ENCODE measurements at places on chromosomes 13 and 19.

DNA sequence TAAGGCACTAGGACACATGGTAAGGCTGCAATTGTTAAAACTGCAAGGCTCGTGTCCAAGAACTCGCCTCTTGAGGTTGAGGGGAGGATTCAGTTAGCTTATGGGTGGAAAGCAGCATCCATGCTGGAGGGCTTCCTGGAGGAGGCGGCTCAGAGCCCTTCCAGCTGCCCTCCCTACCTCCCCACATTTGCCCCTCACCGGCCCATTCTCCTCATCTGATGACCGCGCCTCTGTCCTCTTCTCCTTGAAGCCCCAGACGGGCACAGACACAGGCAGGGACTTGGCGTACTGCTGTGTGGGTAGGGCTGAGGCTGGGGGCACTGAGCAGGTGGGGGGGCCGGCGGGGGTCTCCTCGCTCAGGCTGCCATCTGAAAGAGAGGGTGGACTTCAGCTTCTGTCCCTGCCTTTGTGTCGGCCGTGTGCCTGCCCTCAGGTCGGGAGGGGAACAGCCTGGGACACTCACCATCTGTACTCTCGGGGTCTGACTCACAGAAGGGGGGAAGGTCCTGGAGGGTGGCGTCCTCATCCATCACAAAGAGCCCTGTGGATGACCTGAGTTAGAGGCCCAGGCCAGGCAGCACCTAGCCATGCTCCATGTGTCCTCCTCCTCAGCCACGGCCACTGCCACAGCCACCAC lies 4.1 kb upstream of the PNKP start:
- no peak for DNase-seq

DNA sequence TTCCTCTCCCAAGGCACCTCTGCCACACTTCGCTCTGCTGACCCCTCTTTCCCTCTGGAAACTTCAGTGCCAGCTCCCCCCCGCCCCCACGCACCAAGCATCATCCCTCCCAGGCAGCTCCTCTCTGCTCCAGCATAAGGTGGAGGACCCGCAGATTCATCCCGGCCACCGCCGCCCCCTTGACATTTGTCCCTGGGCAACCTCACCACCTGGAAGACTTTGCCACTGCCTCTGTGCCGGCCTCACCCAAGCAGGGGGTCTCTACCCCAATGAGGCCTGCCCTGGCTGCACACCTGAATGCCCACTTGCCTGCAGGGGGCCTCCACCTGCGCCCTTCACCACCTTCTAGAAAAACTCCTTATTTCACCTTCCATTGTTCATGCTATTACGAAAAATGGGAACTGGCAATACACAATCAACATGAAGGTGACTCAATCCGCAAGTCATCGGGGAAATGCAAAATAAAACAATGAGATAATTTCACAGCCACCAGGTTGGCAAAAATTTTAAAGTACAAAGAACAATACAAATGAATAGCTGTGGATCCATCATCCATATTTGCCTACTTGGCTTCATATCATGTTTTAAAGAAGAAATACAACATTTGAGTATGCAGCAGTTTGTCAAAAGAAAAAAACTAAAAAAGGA lies 21.9 kb downstream of the CCNE1 start:
- no peak for DNase-seq

GRCh38 chr19:46785054-46785979 lies 3.1 kb downstream of the SLC1A5 start:
- DNase-seq = no peak

DNA sequence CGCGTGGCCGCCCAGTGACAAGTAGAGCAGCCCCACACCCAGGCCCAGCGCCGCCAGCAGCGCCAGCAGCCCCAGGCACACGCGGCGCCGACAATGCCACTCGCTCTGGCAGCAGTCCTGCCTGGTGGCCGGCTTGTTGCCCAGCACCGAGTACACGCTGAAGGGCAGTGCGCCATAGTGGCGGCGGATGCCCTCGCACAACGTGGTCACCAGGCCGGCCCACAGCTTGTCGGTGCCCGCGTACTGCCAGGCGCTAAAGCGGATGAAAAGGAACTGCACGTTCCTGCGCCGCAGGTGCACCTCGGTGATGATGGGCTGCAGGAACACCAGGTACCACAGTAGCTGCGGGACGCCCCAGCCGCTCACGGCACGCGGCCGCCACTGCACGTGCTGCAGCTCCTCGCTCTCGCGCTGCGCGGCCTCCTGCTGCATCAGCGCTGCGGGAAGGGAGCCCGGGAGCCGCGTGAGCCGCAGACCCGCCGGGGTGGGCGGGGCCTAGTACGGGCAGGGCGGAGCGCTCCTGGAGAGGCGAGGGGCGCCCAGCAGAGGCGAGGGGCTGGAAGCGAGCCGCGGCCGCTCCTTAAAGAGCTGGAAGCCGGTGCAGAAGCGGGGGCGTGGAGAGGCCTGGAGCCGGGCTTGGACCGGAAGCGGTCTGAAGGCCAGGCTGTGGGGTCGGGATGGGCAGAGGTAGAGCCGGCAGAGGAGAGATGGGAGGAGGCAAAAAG lies 7.3 kb downstream of the NKPD1 start:
- no peak for DNase-seq

DNA sequence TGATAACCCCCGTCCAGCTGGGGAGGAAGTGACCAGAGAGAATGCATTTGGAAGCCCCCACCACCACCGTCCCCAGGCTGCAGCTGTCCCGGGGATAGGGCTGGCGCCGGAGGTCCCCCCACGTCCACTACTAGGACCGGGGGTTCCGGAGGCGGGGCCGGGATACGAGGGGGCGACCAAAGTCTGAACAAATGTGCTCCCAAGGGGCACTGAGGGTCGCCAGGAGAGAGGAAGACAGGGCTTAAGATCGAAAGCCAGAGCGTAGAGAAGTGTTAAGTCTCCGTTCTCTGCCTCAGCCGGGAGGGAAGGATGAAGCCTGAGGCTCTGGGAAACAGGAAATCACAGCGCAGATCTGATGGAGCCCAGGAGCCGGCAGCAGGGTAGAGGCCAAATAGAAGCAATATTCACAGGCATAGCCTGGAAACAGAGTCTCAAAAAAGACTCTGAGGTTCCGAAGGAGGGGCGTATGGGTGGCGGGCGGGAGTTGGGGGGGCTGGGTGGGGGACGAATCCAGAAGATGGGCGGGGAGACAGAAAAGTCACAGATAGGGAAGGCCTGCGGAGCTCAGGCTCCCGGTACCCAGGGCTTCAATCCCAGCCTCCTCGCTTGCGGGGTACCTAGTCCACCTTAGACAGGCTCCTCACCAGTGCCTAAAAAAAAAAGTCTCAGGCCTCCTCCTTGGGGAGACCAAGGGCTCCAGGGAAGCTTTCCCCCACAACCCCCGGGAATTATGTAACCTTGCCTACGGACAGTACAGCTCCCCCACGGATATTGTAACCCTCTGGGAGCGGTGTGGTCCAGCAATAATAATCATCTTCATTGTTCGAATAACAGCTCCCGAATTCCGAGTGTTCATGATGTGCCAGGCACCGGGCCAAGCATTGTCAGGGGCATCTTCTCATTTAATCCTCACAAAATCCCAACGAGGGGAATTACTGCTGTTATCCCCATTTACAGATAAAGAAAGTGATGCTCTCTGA lies 1.1 kb upstream of the ERF start:
- peak; percentile 79 for DNase-seq

- peak; percentile 42 for DNase-seq
Observed at GRCh38 chr19:50490411-50490811, 13.8 kb upstream of the GARIN5A start.

GRCh38 chr13:75356421-75356820 lies 125.5 kb downstream of the TBC1D4 start:
- no peak for DNase-seq

DNA sequence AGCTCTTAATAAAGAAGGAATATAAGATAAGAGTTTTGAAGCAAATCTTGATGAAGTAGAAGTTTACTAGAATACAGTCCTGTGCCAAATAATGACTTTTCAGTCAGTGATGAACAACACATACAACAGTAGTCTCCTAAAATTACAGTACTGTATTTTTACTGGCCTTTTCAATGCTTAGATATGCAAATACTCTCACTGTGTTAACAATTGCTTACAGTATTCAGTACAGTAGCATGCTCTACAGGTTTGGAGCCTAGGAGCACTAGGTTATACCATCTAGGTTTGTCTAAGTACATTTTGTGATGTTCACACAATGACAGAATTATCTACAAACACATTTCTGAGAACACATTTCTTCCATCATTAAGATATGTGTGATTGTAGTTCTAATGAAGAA lies 316.7 kb upstream of the KLHL1 start:
- no peak for DNase-seq

DNA sequence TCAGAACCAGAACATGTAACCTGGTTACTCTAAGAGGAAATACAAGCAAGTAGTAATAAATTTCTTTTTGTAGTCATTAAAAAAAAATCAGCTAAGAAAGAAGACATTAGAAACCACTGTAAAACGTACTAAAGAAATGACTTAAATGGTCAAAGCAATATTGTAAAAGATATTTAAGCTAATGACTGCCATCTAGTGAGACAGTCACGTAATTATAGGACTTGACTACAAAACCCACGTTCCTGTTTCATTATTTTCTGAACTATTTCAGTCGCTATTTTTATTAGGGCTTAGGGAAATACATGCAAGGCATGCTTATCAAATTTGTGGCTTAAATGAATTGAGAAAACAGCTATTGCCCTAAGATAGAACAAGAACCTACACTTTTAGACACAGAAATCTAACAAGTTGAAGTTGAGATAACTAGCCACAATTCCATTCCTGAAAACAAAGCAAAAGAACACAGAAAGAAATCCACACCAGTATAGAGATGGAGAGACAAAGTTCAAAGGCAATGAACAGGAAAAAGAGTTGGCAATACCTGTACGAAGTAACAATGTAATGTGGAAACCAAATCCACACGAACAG lies 17.9 kb downstream of the ALG5 start:
- peak; percentile 56 for DNase-seq

GRCh38 chr19:46524308-46524707 lies 28.6 kb upstream of the PNMA8B start:
- DNase-seq = no peak

DNA sequence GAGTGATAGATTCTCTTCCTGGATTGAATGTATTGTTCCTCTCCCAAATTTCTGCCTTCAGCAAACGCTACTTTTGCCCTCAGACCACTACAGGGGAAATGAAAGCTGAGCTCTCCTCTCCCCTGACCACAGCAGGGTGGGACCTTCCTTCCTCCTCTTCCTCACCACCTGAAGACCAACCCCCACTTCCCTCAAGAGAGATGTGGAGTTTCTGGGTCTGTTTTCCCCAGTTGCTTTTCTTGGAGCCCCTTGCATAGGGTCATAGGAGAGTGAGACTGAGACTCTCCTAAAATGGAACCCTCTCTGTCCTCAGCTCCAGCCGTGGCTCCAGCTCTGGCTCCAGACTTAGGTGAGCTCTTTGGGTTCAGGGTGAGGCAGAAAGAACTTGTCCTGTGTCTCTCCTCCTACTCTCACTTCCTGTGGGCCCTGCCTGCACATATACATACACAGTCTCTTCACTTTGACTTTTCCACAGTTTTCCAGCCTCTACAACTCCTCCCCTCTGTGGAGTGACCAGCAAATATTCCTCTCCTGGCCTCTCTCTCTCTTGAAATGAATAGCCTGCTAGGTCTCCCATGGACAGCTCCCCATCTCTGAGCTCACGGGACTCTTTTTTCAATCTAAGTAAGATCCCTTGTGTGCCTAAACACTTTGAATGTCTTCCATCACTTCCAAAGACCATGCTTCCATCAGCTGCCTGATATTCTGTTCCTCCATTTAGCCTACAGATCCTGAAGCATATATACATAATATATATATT lies 19.2 kb upstream of the ZNF175 start:
- no peak for DNase-seq

- no peak for DNase-seq
Observed at GRCh38 chr19:50362030-50362412, 3.4 kb downstream of the NAPSA start.

- peak; percentile 91 for DNase-seq
Observed at GRCh38 chr19:44662691-44663385, 8.4 kb upstream of the CEACAM19 start.

Data from SJCRH30 (cell line).